ENCODE measurements at places on chromosomes 11 and 22.

DNA sequence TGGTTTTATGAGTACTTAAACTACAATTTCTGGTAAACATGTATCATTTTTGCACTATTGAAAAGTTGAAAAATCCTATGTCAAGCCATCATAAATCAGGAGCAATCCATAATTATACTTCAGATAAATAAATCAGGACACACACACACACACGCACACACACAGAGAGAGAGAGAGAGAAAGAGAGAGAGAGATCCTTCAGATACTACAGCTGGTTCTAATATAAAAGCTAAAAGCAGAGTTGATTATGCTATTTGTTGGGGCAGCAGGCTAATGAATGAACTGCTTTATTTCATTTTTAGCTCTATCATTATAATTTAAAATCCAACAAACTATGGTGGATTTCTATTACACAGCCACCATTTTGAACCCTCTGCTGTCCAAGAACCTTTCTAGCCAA, 322.4 kb upstream of the CCDC90B start:
- no peak for DNase-seq

DNA sequence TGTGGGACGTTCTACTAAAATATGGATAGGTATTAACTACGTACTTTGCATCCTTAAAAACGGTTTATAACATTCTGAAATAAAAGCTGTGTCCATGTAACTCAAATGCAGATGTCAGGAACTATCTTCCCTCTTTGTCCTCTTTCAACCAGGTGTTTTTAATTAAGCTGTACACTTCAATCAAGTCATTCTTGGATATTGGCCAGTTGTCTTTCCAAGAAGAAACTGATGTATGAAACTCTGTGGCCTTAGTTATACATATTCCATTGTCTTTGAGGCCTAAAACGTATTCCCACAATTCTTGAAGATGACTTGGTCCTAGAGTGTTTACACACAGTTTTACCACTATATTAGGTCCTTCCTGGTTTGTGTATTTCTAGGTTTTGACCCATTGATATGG, 249.0 kb upstream of the CNTN5 start:
- no peak for DNase-seq

GRCh38 chr11:27509908-27510307, 3.3 kb upstream of the LIN7C start:
- DNase-seq = no peak

DNA sequence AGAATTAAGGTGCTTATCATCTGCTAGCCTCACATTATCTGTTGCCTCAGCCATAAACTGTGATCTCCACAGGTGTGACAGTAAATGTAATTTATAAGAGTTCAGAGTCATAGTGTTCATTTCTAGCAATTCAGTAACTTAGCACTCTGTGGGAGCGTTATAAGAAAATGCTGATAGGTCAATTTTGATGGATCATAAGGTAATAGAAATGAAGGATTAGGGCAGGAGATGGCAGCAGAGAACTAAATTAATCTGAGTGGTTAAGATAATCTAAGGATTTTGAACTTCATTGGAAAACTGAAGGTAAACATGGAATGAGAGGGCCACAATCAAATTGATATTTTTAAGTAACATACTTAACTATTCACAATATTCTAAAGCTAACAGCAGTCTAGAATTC, 26.5 kb upstream of the SLC22A9 start:
- no peak for DNase-seq

DNA sequence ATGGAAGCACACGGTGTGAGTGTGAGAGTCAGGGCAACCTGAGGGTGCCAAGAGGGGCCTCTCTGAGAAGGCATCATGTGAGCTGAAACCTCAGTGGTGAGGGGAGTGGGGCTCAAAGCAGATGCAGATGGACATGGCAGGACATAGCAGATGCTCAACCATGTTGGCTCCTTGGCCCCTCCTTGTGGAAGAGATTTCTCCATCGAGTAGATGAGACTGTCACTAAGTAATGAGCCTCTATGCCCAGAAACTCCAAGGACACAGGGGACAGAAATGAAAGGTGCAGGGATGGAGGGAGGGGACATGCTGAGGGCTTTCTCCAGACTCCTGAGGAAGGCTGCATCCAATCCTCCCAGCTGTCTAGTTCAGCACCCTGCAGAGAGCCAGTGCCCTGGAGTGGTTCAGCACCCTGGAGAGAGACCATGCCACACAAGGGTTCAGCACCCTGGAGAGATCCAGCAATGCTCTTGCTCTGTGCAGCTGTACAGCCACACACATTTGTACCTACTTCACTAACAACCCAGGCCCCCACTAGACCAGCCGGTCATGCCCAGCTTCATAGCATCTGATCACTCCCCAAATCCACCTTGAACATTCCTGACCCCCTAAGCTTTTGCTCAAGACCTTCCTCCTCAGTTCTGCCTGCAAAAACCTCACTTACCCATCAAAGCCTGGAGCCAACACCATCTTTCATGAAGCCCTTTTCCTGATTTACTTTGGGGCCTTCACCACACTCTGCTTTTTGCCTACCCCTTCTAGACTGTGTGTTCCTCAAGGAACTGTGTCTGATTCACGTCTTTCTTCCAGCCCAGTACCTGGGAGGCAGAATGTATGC, 252.0 kb downstream of the CTTN start:
- peak; percentile 44 for DNase-seq

Measured in GM12891 (cell line).